Astrocyte of the hippocampus (primary cell): ENCODE measurements at places on chromosomes 16 and 17.
A peak's percentile ranks its signal among the peaks of the same experiment; 100 is the strongest.

GRCh38 chr17:58643147-58643546 lies 48.7 kb downstream of the TEX14 start:
- peak; percentile 63 for DNase-seq

DNA sequence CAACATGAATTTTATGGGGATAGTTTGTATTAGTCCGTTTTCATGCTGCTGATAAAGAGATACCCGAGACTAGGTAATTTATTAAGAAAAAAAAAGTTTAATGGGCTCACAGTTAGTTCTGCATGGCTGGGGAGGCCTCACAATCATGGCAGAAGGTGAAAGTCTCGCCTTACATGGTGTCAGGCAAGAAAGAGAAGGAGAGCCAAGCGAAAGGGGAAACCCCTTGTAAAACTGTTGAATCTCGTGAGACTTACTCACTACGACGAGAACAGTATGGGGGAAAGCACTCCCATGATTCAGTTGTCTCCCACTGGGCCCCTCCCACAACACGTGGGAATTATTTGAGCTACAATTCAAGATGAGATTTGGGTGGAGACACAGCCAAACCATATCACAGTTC lies 181.5 kb downstream of the PRKCA start:
- no peak for DNase-seq

GRCh38 chr17:16880843-16881230 lies 91.1 kb downstream of the TNFRSF13B start:
- DNase-seq = no peak

GRCh38 chr16:400061-400591 lies 1.6 kb upstream of the DECR2 start:
- DNase-seq = no peak

DNA sequence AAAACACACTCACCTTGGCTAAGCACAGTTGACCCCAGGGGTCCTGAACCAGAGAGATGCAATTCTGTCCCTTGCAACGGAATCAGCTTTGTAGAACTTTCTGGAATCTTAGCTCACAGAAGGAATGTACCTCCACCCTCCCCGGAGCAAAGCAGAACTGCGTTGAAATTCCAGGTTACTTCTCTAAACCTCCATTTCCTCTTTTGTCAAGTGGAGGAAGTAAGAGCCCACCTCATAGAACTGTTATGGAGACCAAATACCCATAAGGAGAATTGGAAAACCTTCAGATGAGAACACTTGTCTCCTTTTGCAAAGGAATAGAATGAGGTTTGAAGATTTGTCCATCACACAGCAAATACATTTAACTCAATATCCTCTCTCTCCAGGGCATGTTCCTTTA lies 86.6 kb upstream of the RBBP6 start:
- DNase-seq = no peak

DNA sequence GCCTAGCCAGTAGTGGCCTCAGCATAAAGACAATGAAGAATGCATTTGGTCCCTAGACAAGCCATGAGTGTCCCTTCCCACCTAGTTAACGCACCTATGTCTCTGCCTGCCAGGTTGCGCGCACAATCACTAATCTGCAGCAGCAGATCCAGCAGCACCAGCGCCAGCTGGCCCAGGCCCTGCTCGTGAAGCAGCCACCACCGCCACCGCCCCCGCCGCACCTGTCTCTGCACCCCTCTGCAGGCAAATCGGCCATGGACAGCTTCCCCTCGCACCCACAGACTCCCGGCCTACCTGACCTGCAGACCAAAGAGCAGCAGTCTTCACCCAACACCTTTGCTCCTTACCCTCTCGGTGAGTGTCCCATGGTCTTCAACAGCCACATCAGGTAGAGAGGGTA lies 41.8 kb downstream of the TMC6 start:
- DNase-seq = no peak

- no peak for DNase-seq
These were observed 2.1 kb downstream of the HIRIP3 start for GRCh38 chr16:29993191-29993902.

- DNase-seq = no peak
These were observed 91.3 kb downstream of the NDE1 start for GRCh38 chr16:15741207-15741871.

GRCh38 chr16:51210087-51210486 lies 59.0 kb upstream of the SALL1 start:
- DNase-seq = no peak

DNA sequence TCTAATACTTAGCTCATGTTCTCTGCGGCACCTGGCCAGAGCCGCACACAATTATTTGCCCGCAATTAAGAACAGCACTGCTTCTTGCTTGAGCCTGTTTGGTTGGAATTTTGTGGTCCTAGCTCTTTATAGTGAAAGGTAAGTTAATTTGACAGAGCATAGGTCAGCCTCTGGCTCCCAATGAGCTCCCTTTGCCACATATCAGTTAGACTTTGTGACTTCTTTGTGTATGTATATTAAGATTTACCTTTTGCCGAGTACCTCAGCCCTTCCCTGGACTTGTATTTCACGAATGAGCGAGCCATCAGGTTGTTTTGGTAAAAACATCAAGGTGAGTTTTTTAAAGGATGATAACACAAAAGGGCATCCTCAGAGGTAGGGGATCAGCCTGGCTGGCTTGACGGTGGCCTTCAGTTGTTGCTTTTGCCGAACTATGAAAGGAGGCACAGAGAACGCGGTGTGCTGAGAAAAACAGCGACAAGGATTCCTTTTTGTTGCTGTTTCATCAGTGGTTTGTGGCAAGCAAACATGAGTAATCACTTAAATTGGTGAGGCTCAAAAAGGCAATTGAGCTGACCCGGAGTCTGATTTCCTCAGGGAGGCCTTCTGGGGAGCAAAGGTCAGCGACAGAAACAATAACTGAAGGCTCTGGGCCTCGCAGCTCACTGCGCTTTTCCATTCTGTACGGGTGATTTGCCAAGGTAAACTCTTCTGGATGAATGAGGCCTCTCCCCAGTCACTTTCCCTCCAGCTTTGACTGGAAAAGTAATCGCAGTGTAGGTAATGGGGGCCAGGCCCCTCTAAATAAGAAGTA lies 163.6 kb downstream of the HS3ST3A1 start:
- peak; percentile 61 for DNase-seq

GRCh38 chr17:50916026-50916707 lies 50.0 kb upstream of the TOB1 start:
- no peak for DNase-seq

- no peak for DNase-seq
These were observed 5.0 kb downstream of the TSR1 start for GRCh38 chr17:2331303-2331702.

GRCh38 chr17:14469971-14470370 lies 169.1 kb downstream of the HS3ST3B1 start:
- DNase-seq = no peak

DNA sequence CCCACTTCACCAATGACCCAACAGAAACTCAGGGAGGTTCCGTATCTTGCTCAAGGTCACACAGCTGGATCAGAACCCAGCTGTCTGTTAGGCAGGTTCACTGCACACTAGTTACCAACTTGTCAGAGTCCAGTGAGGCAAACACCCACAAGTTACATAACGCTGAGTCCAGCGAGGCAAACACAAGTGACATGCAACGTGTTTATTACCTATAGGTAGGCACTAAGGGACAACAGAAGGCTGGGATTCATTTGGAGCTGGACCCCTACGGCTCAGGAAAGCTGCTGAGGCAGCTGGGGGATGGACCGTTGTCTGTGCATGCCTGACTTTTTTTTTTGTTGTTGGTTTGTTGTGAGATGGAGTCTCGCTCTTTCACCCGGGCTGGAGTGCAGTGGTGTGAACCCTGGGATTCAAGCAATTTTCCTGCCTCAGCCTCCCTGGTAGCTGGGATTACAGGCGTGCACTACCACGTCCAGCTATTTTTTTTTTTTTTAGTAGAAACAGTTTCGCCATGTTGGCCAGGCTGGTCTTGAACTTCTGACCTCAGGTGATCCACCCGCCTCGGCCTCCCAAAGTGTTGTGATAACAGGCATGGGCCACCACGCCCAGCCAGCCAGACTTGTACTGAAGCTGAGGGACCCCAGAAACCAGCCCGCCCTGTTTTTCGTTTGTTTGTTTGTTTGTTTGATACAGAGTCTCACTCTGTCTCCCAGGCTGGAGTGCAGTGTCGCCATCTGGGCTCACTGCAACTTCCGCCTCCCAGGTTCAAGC lies 1.9 kb upstream of the RSAD1 start:
- DNase-seq = no peak

GRCh38 chr16:56237451-56237930 lies 46.2 kb downstream of the GNAO1 start:
- DNase-seq = no peak

- no peak for DNase-seq
These were observed 7.3 kb downstream of the DUSP3 start for GRCh38 chr17:43771463-43771862.

DNA sequence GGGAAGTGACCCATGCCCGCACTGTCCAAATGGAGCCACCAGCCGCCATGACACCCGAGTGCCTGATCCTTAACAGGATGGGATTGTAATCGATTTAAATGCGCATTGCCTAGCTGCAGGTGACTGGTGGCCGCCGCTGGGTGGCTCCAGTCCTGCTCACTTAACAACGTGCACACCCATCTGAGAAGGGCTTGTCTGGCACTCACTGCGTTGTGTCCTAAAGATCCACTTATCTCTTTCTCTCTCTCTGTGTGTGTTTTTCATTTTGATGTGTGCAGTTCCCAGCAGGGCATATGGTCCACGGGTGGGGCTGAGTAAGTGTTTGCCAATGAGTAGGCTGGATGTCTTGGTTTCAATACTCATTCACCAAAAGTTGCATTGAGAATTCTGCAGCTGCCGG lies 80.6 kb downstream of the IRF8 start:
- DNase-seq = no peak

GRCh38 chr17:17118399-17118798 lies 76.1 kb downstream of the MPRIP start:
- DNase-seq = no peak

- no peak for DNase-seq
These were observed 6.2 kb upstream of the GSE1 start for GRCh38 chr16:85606904-85607303.

DNA sequence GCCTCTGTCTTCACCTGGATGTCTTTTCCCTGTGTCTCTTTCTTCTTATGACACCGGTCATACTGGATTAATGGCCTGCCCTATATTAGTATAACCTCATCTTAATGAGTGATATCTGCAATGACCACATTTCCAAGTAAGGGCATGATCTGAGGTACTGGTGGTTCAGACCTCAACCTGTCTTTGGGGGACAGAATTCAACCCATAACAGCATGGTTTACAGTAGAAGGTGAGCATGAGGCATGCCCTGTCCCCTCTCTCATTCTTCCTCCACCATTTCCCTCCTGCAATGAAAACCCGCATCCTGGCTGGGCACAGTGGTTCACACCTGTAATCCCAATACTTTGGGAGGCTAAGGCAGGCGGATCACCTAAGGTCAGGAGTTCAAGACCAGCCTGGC lies 2.8 kb upstream of the RAB37 start:
- no peak for DNase-seq

- DNase-seq = no peak
These were observed 69.0 kb downstream of the TBC1D16 start for GRCh38 chr17:79966681-79967080.

- no peak for DNase-seq
These were observed 575.7 kb upstream of the CDH11 start for GRCh38 chr16:65697521-65697920.

DNA sequence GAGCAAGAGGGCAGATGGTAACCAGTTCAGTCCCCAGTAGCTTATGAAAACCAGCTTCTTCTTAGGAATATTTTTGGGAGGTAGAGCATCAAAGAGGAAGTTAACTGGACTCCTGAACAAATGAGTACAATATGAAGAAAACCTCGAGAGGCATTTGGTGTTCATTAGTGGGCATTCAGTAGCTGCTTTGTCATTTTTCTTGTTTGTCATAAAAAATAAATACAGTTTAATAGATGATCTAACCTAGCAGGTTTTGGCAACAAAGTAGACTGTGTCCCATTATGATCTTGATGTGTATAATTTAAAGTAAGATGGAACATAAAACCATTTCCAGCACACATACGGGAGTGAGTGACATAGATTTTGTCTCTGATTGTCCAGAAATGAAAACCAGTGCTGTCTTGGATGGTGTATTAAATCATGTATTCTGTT lies 173.1 kb downstream of the HS3ST3A1 start:
- DNase-seq = no peak

DNA sequence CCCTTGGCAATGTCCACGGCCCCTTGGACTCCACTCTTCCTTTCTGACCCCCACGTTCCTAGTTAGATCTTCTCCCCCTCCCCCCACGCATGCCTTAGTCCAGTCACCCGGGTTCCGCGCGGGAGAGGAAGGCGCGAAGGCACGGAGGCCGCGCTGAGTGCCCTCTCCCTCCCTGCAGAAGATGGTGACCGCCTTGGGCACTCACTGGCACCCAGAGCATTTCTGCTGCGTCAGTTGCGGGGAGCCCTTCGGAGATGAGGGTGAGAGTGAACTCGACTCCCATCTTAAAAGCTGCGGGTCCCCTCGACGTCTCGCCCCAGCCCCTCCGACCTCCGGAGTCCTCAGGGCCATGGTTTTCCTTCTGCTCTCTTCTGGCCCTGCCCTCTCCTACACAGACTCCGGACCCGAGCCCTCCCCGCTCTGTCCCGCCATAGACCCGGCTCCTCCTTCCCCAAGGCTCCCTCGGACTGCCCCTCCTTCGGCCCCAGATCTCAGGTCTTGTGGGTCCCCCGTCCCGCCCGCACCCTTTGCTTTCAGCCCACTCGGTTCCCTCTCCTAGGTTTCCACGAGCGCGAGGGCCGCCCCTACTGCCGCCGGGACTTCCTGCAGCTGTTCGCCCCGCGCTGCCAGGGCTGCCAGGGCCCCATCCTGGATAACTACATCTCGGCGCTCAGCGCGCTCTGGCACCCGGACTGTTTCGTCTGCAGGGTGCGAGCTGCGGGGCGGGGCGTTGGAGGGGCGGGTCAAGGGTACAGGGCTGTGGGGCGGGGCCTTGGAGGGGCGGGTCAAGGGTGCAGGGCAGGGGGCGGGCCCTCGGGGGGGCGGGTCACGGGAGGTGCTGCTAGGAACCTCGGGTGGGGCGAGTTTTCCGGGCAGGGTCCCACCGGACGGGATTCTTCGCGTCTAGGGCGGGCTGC lies 4.6 kb downstream of the TGFB1I1 start:
- DNase-seq = no peak

DNA sequence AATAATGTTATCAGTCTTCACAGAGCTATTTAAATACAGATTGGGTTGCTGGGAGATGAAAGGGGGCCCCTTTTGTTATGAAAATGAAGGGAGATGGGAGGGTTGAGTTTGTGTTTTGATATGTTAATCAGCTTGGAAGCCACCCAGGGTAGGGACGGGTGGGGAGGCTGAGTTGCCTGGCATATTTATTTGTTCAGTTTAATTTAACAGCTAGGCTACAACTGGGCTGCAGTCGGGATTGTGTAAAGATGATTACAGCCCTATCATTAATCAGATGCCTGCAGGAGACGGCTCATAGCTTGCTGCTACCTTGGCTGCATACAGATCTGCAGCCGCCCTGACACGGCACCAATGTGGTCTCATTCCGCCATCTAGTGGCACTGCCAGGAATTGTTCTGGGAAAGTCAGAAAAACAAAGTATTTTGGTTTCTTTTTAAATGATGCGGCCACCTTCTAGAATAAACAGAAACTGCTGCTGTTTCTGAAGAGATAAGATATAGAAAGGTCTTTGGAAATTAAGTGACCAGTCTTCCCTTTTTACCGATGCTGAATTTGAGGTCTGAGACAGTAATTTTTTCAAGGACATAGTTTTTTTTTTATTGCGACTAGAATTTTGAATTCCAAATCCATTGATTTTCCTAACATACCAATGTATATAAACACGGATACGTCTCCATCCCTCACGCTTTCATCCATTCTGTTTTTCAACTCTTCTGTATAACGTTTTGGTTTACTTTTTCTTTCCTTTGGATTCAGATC lies 458.0 kb upstream of the ASIC2 start:
- peak; percentile 82 for DNase-seq
